Trophoblast cell (in vitro differentiated cells and primary cell): ENCODE measurements at places on chromosomes 5 and 9.
A peak's percentile ranks its signal among the peaks of the same experiment; 100 is the strongest.

- no peak for DNase-seq
These were observed 1.9 kb upstream of the LCNL1 start for GRCh38 chr9:136980669-136981478.

DNA sequence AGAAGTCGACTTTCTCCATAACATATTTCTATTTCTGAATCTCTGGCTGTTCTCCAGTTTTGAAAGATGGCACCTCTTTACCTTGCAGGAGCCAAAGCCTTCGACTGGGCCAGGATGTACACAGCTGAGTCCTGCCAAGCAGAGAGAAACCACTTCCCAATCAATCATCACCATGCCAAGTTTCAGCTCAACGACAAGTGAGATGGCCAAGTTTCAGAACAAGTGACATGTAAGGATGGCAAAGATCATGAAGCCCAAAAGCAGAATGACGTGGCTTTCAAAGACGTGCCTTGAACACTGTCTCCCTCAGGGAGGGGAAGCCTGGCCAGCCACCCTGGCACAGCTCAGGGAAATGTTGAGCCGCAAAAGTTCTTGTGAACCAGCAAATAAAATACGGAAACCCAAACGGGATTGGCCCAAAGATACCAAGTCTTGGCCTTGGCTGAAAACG is 17.7 kb downstream of the STK10 start:
- no peak for DNase-seq

GRCh38 chr9:92679413-92680165 is 9.7 kb upstream of the IPPK start:
- DNase-seq = no peak

DNA sequence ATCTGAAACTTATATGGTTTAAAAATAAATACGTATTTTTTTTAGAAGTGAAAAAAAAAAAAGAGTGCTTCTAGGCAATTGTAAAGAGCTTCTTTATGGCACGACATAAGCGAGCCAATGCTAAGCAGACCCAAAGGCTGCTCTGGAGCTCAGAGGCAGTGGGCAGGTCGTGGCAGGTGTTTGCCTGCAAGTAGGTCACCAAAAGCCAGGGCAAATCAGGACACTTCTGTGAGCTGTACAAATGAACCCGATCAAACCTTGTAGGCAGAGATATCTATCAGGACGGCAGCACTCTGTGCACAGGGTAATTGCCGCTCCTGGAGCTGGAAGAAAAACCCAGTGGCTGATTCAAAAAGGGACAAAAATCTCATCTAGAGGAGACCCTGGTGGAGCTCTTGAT is 75.9 kb downstream of the IRX2 start:
- DNase-seq = no peak

- DNase-seq = no peak
These were observed 30.0 kb upstream of the MATR3 start for GRCh38 chr5:139263536-139263935.

DNA sequence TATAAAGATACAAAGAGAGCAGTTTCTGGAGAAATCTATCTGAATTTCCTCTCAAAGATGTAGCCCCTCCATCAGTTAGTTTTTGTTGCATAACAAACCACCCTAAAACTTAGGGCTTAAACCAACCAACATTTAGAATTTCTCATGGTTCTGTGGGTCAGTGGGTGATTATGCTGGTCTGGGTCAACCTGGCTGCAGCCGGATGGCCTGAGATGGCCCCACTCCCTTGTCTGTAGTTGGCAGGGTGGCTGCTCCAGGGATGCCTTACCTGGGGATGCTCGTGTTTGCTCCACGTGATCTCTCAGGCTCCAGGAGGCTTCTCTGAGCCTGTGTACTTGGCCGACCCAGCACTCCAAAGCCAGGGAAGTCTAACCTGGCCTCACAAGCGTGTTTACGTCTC is 139.3 kb downstream of the MVB12B start:
- DNase-seq = no peak

DNA sequence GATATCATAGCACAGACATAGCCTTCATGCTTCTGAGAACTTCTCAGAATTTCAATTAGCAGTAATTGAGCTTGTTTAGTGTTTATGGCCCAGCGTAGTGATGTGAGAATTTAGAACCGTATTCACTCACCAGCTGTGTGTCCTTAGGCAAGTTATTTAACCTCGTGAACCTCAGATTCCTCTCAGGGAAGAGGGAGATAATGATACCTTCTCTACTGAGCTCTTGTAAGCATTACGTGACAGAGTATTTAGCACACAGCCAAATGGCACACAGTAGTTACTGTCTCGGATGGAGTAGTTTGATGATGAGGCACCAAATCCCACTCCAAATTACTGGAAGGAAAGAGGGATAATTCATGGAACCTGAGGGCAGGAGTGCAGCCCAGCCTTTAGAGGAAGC is 429.3 kb downstream of the CCDC171 start:
- peak; percentile 49 for DNase-seq

DNA sequence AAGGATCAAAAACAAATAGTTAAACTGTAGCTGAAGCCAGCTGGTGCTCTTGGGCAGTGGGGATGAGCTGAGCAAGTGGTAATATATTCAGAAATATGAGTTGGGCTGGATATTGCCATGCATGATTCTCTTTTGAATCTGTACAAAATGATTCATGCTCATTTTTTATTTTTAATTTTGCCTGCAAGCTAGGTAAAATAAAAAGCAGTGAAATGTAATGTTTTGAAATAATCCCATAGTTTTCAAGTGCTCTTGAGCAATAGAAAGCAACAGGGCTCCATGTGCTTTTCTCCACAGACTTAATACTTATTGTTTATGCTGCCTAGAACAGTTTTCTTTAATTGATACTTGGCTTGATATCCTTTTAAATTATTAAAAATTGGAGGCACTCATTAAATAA is 489.3 kb downstream of the TLE4 start:
- DNase-seq = no peak

GRCh38 chr5:150637245-150638052 is 3.0 kb upstream of the SYNPO start:
- DNase-seq = peak; percentile 92

- no peak for DNase-seq
These were observed 41.1 kb downstream of the PCSK1 start for GRCh38 chr5:96391921-96392320.

- peak; percentile 36 for DNase-seq
These were observed 33.9 kb downstream of the VLDLR start for GRCh38 chr9:2655411-2655901.

DNA sequence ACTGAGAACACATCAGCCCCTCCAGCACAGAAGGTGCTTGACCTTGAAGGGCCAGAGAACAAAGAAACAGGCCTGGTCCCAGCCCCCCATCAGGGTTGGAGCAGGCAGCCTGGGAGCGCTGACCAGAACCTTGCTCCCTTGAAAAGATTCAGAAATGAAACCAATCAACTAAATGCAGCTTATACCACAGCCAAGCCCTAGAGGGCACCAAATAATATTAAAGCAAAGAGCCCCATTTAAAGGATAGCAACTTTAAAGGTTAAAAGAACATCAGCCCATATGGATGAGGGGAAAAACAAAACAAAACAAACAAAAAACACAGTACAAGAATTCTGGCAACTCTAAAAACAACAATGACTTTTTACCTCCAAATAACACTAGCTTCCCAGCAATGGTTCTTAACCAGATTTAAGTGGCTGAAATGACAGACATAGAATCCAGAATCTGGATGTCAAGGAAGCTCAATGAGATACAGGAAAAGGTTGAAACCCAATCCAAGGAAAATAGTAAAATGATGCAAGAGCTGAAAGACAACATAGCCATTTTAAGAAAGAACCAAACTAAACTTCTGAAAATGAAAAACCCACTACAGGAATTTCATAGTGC is 471.9 kb downstream of the MTRR start:
- no peak for DNase-seq

GRCh38 chr5:103706939-103707682 is 144.5 kb upstream of the NUDT12 start:
- DNase-seq = no peak

- DNase-seq = no peak
These were observed 24.3 kb downstream of the KIF2A start for GRCh38 chr5:62330302-62330701.

GRCh38 chr5:142046191-142046590 is 33.4 kb upstream of the GNPDA1 start:
- DNase-seq = no peak

DNA sequence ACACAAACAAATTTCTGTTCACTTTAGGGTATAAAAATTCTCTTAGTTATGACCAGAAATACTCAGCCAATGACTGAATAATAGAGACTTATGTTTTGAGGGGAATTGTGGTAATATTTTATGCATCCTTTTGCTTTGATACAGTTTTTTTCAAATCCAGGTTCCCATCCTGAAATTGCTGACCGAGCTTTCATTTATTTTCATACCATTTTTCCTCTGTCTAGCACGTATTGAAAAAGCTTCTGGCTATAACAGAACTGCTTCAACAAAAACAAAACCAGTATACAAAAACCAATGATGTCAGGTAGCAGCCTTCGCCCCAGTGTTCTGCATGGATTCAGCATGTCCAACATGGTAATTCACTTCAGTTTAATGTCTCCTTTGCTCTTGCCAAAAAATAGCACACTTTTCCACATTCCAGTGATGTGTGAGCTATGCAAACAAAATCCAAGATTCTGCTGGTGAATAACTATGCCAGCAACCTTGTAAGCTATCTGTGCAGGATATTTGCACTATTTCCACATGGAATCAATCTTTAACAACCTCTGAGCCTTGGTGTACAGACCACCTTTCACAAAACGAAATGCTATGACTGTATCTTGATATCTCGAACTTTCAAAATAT is 22.0 kb downstream of the CCNH start:
- no peak for DNase-seq

- DNase-seq = no peak
These were observed 97.6 kb downstream of the CDH10 start for GRCh38 chr5:24547132-24547531.

DNA sequence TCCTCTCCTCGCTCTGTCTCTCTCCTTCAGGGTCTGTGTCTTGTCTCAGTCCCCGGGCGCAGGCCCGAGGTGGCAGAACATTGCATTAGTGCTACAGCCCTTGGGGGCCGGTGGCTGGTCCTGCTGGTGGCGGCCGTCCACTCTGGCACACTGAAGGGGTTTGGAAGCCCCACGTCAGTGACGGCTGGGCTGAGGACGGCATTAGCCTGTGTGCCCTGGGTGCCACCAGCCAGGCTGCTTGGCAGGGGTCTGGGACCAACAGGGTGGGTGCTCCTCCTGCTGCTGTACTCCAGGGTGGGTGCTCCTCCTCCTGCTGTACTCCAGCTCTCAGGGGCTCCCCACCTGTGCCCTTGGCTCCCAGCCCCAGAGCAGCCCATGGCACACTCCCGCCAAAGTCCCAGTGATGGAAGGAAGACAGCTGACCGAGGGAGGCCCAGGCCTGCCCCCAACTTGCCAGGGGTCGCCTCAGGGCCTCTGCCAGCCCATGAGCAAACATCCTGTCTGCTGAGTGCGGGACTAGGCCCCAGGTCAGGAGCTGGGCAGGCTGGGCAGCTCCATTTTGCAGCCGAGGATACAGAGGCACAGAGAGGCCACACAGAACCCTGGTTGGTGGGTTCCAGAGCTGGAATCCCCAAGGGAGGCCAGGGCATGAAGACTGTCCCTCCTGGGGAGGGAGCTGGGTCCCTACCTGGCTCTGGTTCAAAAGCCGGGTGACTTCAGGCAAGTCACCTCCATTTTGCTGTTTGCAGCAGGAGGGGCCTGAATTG is 27.3 kb downstream of the SARDH start:
- DNase-seq = no peak

- DNase-seq = peak; percentile 60
These were observed 962 bp upstream of the NR6A1 start for GRCh38 chr9:124771867-124772679.

GRCh38 chr9:28688172-28688571 is 1114.9 kb upstream of the C9orf72 start:
- no peak for DNase-seq

- DNase-seq = peak; percentile 54
These were observed 18.8 kb downstream of the SMIM32 start for GRCh38 chr5:136174021-136174659.

- no peak for DNase-seq
These were observed 158.5 kb downstream of the SLIT3 start for GRCh38 chr5:169142264-169142970.

GRCh38 chr5:80275347-80275746 is 19.5 kb upstream of the SERINC5 start:
- DNase-seq = no peak

DNA sequence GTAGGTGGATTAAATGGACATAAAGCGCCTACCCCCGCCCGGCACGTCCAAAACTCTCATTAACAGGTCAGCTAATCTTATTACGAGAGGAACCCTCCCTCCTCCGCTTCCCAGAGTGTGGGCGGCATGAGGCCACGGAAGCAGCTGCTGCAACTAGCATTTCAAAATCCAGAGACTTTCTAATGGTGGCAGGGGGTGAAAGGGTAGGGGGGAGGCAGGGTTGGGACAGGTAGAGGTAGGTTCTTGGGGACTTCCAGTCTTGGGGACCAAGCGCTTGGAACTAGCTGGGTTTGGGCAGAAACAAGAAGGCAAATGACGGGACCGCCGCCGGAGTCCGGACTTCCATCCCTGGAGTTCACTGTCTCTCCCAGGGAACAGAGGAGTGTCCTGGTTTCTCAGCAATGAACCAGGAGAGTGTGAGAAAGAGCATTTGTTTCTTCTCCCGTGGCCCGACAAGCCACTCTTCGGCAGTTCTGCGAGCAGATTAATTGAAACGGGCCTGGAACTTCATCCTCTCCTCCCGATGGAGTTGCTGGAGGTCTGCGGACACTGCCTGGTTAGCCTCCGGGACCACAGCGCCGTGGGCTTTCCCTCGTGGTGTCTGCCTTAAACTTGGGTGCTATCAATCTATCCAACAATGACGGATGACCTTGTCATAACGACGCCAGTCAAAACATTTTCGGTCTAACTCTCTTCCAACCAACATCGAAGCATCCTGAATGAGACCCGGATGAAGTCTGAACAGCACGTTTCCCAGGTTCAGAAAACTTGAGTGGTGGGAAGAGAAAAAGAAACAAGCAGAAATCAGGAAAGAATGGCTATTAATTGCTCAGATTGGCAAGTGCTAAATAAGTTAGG is 1.6 kb upstream of the PRDM6 start:
- no peak for DNase-seq

GRCh38 chr9:73596321-73596720 is 444.7 kb downstream of the ANXA1 start:
- DNase-seq = no peak

GRCh38 chr5:111753884-111754589 is 3.0 kb downstream of the NREP start:
- no peak for DNase-seq

DNA sequence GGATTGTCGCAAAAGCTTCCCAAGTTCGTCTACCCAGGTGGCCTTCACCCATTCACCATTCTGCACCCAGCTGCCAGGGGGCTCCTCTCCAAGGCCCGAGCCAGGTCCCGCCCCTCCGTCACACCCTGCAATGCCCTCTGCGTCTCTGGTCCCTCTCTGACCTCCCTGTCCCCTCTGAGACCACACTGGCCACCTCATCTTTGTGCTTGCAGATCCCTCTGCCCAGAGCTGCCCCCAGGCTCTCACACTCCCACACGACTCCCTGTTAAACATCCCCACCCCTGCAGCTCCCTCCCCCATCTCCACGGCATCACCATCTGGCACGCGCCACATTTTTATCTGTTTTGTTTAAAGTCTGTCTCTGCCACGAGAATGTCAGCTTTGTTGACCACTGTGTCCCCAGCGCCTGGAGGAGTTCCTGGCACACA is 243.6 kb downstream of the PBX3 start:
- DNase-seq = no peak

- DNase-seq = no peak
These were observed 6.3 kb downstream of the MRPL36 start for GRCh38 chr5:1793301-1793740.

GRCh38 chr5:113099822-113100221 is 123.2 kb downstream of the DCP2 start:
- DNase-seq = no peak
